Erythroblast (primary cell): ENCODE measurements at places on chromosomes 7 and 10.

- DNase-seq = no peak
Observed at GRCh38 chr7:16970732-16971482, 89.1 kb upstream of the AGR3 start.

- DNase-seq = no peak
Observed at GRCh38 chr7:130154131-130154500, 51.1 kb downstream of the TMEM209 start.

DNA sequence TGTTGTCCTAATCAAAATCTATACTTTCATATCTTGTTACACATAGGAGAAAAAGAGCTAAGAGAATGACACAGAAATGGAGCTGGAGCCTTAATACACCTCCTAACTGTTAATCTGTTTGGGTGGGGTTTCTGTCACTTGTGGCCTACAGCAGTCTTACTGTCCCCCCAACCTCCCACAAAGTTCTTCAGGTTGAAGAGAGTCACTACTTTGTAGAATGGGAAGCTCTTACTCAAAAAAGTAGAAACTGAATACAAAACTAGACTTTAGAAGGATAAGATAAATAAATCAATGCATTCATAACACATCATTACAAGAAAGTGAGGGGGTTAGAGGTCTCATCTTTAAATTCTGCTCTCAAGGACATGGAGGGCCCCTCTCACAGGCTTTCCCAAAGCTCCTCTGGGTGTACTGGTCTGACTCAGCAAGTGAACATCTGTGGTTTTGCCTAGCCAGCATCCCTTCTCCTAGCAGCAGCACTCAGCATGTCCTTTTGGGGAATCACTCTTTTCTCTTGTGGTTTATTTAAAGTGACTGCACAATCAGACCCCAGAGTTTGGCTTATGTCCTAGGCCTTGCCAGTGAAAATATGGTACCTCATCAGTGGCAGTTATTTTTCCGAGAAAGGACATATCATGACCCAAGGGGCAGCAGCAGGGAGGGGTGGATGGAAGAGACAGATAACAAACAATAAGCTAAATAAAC is 2.0 kb upstream of the BLVRA start:
- DNase-seq = peak; percentile 90

- DNase-seq = no peak
Observed at GRCh38 chr10:102046095-102046494, 9.9 kb downstream of the ARMH3 start.

- no peak for DNase-seq
Observed at GRCh38 chr10:43160046-43160920, 22.0 kb downstream of the CSGALNACT2 start.

GRCh38 chr7:1248143-1248915 is 15.7 kb downstream of the UNCX start:
- no peak for DNase-seq

- no peak for DNase-seq
Observed at GRCh38 chr10:63703740-63704345, 182.6 kb downstream of the REEP3 start.

DNA sequence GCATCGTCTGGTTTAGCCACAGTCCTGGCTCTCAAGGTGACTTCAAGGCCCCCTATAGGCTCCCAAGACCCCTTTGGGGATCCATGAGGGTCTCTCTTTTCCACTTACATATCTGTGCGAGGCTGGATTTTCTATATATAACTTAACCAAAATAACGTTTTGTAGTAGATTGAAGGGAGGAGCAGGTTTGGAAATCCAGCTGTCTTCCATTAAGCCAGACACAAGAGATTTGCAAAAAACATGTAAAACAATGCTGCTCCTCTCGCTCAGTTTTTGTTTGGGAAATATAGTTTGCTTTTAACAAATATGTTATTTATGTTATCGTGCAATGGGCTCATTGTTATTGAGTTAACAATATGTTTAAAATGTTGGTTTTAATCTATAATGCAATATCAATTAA is 811.2 kb downstream of the TYW1 start:
- DNase-seq = no peak

GRCh38 chr10:28925121-28925663 is 247.9 kb downstream of the BAMBI start:
- DNase-seq = no peak

DNA sequence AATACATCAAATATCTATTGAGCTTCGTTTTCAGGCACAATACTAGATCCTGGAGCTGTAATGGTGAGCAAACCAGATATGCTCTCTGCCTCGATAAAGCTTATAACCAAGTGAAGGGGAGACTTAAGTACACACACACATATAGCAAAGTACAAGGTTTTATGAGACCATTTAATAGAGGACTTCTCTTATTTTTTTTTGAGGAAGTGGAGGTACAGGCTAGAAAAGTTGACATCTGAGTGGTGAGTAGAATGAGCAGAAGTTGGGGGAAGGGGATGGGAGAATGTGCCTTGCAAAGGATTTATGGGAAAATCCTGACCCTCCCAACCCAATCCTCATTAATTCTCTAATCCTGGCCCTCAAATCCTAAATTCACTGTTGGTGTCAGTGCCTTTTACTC is 7.7 kb downstream of the CCDC136 start:
- DNase-seq = no peak

GRCh38 chr10:69842020-69842419 is 40.3 kb downstream of the COL13A1 start:
- no peak for DNase-seq

DNA sequence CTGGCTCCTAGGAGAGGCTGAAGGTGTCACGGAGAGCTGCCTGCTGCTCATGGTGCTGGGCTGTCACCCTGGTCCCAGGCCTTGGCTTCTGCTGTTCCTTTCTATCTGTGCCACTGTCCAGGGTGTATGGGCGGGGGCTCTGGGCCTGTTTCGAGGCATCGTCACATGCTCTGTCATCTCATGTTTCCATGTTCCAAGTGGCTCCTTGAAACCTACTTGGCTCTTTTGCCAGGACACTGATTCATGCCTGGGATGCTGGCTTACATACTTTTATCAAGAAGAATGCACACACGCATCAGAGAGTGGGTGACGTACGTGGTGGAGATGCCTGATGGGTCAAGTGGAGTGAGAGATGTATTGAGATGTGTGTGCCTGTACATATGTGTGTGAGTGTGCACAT is 50.9 kb downstream of the ADCY1 start:
- DNase-seq = no peak

DNA sequence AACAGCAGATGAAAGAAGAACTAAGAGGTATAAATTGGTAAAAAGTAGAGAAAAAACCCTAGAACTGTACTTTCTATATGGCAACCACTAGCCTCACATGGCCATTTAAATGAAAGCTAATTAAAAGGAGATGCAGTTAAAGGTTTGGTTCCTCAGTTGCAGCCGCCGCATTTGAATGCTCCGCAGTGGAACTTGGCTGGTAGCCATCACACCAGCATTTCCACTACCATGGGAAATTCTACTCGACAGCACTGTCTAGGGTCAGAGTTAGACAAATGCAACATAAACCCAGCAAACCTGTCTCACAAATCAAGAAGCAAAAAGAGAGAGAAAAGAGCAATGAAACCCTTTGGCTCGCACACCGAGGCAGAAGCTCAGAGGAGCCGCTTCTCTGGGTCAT is 29.7 kb downstream of the VIPR2 start:
- no peak for DNase-seq

DNA sequence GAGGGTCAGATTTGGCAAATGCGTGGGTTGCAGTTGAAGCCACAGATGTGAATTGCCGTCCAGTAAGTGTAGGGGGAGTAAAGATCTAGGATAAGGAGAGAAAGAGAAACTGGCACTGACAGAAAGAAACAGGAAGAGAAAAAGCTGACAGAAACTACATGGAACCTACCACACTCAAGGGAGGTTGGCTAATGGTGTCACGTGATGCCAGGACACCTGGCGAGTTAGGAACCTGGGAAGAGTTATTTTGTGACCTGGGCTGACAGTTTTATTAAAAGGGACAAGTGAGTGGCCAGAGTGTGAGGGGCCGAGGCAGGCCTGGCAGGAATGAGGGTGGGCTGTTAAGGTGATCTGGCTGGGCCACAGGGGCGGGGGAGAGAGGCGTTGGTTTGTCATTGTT is 188.7 kb downstream of the ADARB2 start:
- no peak for DNase-seq
